ENCODE measurements at places on chromosomes 11 and 22.

DNA sequence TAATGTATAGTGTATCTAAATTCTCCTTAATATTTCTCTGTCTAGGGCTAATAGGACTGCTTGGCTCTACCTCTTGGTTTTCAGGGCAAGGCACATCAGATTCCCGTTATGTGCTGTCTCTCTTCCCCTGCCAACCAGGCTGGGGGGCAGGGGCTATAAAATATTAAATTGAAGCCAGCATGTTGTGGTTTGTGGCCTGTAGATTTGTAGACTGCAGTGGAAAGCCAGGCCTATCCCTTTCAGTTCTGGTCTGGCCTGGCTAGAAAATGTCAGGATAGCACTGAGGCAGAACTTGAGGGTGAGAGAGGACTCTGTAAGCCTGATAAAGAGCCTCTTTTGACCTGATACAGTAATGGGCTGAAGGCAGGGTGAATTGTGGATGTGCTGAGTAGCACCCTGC is 14.4 kb upstream of the GRK2 start:
- DNase-seq, result no peak

GRCh38 chr11:133545199-133545803 is 13.0 kb upstream of the OPCML start:
- DNase-seq, result no peak

DNA sequence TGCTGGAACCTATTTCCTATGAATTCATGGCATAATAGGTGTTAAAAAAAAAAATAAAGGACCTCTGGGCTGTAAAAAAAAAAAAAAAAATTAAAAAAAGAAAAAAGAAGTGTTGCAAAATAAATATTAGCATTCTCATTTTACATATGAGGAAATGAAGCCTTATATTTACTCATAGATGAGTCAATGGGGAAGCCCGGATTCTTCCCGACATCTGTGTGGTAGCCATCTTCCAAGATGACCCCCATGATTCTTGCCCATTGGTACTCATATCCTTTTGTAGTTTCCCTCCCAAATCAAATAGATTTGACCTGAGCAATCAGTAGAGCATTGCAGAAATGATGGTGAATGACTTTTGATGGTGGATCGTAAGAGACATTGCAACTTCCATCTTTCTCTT is 3.0 kb upstream of the SWAP70 start:
- DNase-seq, result no peak

DNA sequence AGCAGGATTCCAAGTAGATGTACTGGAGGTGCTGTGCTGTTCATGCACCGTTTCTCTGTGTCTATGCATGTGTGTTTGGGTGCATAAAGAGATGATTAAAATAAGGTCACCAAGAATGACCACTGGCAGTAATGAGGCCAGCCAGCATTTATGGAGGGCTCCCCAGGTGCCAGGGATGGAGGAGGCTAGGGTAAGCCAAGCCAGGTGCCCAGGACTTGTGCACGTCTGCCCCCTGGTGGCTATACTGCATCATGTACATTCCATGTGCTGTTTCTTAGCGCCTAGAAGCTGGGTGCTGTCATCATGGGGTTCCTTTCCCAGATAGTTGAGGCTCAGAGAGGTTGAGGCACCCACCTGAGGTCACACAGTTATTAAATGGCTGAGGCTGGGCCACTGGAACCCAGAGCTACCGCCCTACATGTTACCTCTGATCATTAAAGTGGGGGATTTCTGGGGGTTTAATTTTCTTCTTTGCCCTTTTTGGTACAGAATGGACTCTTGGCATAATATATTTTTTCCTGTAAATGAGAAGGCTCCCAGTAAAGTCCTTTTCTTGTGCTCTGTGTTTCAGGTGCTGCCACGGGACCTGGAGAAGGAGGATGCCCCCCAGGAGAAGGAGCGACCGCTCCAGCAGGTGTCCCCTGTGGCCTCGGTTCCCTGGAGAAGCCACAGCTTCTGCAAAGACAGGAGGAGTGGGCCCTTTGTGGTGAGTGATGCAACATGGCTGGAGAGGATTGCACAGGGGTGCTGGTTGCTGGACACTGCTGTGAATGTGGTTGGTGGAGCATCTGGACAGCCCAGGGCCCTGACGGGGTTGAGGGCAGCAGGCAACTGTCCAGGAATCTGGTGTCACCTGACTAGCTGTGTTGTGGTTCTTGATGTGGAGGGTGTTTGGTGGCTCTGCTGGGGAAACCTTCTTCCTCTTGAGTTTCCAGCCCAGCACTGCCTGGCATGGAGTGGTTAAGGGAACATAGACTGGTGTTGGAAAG is 96.4 kb downstream of the KIAA1671 start:
- peak; percentile 72 for DNase-seq

DNA sequence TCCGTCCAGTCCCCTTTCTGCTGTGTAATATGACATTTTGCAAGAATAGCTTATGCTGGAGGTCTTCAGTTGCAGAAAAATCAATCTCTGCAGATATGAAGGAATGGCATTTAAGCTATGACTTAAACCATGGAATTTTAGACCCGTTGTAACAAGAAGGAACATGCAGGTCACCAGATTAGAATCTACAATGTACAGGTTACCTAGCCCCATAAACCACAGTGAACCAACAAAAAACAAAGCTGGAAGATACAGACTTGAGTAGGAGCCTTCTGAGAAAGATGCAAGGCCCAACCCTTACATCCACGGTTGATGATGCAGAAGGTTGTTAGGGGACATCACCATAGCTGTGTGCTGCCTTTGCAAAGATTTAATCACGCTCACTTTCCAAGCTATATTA is 132.5 kb downstream of the WT1 start:
- no peak for DNase-seq

GRCh38 chr11:119371778-119372182 is 9.7 kb downstream of the USP2 start:
- DNase-seq, result peak; percentile 46

GRCh38 chr22:50507421-50507990 is at the start of gene LMF2:
TSS of gene LMF2 (minus strand) at chr22:50507702. CDS start at chr22:50507675, 27 bp downstream.
- DNase-seq, result peak; percentile 86

- no peak for DNase-seq
These were observed 16.1 kb downstream of the RBX1 start for GRCh38 chr22:40967111-40967760.

DNA sequence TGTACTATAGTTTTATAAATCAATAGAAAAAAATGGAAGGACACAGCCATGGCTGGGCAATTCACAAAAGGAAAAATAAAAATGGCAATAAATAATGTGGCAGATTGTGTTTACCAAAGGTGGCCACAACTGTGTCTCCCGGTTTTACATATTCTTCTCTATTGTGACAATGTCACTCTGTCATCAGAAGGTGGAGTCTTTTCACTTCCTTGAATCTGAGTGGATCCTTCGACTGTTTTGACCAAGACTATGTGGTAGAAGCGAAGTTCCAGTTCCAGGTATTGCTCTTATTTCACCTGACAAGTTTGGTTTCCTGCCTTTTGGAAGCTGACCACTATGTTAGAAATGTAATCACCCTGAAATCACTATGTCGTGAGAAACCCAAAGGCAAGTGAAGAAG is 31.0 kb upstream of the HSD17B12 start:
- no peak for DNase-seq

DNA sequence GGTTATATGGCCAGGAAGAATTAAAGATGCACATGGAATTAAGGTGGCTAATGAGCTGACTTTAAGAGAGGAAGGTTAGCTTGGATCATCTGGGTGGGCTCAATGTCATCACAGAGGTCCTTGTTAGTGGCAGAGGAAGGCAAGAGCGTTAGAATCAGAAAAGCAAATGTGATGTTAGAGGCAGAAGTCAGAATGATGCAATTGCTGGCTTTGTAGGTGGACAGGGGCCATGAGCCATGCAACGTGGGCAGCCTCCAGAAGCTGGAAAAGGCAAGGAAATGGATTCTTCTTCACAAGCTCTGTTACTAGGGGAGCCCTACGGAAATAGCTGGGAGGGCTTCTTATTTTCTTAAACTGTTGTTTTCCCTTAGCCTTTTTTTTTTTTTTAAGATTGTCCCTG is 2.3 kb upstream of the CBLIF start:
- no peak for DNase-seq

All from NAMALWA (cell line).